Esophagus mucosa (tissue), 1 donor: ENCODE measurements at places on chromosomes 3 and 15. TPM values are rescaled to one million over a fixed set of nuclear protein-coding genes. Genes with fewer than 3 reads are reported as not detected.
A peak's percentile ranks its signal among the peaks of the same experiment; 100 is the strongest.

DNA sequence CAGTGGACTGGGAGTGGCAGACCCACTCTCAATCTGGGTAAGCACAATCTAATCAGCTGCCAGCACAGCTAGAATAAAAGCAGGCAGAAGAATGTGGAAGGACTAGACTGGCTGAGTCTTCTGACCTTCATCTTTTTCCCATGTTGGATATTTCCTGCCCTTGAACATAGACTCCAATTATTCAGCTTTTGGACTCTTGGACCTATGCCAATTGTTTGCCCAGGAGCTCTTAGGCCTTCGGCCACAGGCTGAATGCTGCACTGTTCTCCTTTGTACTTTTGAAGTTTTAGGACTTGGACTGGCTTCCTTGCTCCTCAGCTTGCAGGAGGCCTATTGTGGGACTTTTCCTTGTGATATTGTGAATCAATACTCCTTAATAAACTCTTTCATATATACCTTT lies 477.7 kb upstream of the ZNF385D start:
- ATAC-seq = no peak

DNA sequence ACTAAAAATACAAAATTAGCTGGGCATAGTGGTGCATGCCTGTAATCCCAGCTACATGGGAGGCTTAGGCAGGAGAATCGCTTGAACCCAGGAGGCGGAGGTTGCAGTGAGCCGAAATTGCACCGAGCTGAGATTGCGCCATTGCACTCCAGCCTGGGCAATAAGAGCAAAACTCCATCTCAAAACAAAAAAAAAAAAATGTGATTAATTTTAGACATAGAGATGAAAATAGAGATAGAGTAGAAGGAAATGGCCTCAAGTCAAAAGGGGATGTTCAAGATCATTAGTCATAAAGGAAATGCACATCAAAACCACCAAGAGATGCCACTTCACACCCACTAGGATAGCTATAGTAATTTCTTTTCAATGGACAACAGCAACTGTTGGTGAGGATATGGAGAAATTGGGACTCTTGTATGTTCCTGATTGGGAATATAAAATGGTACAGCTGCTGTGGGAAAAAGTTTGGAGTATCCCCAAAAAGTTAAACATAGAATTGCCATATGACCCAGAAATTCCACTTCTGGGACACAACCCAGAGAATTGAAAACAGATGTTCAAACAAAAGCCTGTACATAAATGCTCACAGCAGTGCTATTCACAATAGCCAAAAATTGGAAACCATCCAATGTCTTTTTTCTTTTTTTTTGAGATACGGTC lies 55.4 kb downstream of the ABHD2 start:
- no peak for ATAC-seq

GRCh38 chr3:48985831-48986376 lies 4.1 kb upstream of the P4HTM start:
- ATAC-seq = no peak

GRCh38 chr15:34055868-34056595 lies 17.0 kb upstream of the AVEN start:
- ATAC-seq = peak; percentile 18

- ATAC-seq = no peak
These were observed 405.5 kb downstream of the SHQ1 start for GRCh38 chr3:72442759-72443158.

DNA sequence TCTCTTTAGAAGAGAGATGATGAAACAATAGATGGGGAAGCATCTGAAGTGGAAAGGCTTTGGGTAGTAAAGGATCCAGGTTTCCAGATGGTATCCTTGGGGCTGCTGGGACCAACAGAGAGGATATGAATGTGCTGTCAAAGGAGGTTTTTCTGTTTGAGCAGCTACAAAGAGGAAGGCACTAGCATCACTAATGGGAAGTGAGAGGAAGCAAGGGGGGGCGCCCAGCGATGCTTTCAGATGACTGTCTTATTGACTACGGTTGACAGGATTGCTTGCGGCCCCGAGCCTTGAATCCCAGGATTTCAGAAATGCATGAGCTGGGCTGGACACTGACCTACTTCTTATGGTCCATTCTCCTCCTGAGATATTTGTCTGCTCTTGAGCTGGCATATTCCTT lies 103.8 kb upstream of the GALNT15 start:
- no peak for ATAC-seq

DNA sequence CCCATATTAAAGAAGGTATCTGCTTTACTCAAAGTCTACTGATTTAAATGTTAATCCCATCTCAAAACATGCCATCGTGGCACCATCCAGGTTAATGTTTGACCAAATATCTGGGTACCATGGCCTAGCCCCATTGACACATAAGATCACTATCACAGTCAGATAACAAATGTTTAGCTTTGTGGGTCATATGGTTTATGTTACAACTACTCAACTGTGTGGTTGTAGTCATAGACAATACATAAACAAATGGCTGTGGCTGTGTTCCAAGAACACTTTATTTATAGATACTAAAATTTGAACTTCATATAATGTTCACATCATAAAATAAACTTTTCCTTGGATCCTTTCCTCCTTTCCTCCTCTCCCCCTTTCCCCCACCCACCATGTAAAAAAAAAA lies 9.8 kb upstream of the SNRPN start:
- ATAC-seq = no peak

GRCh38 chr3:21914451-21914850 lies 163.4 kb upstream of the ZNF385D start:
- no peak for ATAC-seq

DNA sequence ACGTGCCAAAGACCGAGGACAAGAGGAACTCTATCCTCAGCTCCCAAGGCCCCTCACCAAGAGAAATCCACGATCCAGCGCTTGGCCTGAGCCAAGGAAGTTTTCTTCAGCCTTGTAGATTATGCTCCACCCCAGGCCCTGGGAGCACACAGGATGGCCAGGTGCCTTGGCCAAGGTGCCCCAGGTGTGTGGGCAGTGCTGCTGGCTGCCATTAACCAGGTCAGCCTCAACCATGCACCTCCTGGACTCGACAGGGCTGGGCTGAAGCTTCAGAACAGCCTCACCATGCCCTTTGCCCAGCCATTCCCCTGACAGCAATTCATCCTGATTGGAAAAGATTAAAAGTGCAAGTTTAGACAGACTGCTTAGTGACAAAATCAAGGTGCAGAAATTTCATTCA lies 10.9 kb upstream of the MESP1 start:
- ATAC-seq = no peak

GRCh38 chr3:192155194-192155593 lies 572.1 kb downstream of the FGF12 start:
- ATAC-seq = no peak

Gene AVEN
- total RNA-seq = 15.1 TPM

Gene ALDH1L1
- total RNA-seq = 4.5 TPM

Gene MCTP2
- 14.6 TPM for total RNA-seq

Gene BAHD1
- 7.0 TPM for total RNA-seq

Gene SLC22A13
- total RNA-seq = 0.64 TPM

Gene DNAH12
- 0.08 TPM for total RNA-seq

Gene PLSCR4
- 8.8 TPM for total RNA-seq
